ENCODE measurements at places on chromosomes 4 and X.

DNA sequence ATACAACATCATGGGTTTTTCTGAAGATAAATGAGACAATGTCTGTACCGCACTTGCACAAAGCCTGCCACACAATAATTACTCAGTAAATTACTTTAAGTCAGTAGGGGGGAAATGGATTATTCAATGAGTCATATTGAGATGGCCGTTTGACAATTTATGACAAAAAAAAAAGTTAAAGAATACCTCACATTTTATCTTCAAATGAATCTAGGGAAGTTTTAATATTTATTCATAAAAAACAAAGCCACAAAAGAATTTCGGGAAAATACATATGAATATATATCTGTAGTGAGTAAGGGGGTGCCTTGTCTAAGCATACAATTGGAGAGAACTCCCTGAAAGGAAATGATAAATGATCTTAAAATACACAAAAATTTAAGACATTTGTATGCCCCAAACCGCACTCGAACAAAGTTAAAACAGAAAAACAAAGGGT is 197.0 kb upstream of the SLC7A11 start:
- DNase-seq, result no peak

GRCh38 chrX:96685210-96686099 is 813 bp downstream of the DIAPH2 start:
- no peak for DNase-seq

DNA sequence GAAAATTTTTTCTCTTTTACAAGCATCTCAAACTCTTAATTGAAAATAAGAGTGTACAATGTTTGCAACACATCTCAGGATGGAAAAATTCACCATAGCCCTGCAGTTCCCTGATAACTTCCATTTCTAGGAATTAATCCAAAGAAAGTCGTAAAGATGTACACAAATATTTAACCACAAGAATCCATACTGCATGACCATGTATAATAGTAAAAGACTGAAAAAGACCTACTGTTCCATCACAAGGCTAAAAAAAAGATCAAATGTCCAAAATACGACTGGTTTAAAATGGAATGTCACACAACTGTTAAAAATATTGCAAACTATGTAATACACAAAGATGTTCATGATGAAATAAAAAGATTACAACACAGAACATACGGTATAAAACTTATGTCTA is 32.1 kb downstream of the HUWE1 start:
- no peak for DNase-seq

GRCh38 chr4:25449270-25449669 is 72.2 kb downstream of the ANAPC4 start:
- no peak for DNase-seq

GRCh38 chr4:88027611-88028608 is 20.5 kb downstream of the PKD2 start:
- peak; percentile 84 for DNase-seq

DNA sequence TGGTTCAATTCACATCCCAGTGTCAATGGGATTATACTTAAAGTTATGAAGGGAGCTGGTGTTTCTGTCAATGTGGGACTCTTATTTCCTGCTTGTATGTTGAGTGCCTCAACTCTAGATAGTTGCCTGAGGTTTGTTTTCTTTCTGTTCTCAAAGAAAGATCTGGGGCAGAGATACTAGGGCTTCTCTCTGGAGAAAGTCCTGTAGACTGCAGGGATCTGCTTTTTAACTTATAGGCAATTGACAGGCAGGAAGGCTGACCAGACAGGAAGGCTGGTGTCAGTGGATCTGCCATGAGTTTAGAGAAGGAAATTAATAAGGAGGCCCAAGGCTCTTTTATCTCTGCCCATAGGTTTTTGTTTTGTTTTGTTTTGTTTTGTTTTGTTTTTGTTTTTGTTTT is 64.0 kb upstream of the PRKX start:
- no peak for DNase-seq

- DNase-seq, result no peak
Measured at GRCh38 chr4:90580326-90580725, 453.1 kb downstream of the CCSER1 start.

DNA sequence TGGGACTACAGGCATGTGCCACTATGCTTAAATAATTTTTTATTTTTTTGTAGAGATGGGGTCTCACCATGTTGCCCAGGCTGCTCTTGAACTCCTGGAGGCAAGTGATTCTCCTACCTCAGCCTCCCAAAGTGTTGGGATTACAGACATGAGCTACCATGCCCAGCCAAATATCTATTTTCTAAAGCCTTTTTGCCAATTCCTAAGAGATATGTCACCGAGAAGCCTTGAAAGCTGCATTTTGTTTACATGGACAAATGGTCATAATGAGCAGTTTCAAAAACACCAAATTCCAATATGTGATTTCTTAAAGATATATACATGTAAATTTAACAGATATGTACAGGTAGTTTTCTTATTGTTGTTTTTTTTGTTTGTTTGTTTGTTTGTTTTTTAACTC is 33.0 kb upstream of the PGRMC2 start:
- DNase-seq, result no peak

DNA sequence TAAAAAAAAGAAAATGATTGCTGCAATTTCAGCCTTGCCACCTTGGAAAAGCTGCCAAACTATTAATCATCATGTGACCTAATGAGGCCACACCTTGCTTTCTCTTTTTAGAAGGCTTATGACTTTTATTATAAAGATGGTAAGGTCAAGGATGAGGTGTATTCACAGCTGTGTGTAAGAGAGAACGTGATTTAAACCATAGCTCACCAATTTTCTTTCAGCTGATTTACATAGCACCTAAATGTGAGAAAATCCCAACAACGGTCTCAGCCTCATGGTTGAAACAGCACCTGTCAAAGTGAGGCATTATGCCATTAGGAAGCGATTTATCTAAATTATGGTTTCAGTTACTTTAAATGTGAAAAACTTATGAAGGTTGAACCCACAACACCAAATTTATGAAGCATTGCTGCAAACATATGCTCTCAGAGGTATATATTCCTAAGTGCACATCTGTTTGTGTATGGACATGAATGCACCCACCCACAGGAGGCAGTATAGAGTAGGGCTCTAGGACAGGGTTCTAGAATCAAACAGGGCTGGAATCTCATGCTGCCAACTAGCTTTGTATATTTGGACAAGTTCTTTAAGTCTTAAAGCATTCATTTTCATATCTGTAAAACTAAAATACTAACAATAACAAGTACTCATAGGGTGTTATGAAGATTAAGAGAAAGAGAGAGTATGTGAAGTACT is 40.7 kb downstream of the ANXA3 start:
- no peak for DNase-seq

DNA sequence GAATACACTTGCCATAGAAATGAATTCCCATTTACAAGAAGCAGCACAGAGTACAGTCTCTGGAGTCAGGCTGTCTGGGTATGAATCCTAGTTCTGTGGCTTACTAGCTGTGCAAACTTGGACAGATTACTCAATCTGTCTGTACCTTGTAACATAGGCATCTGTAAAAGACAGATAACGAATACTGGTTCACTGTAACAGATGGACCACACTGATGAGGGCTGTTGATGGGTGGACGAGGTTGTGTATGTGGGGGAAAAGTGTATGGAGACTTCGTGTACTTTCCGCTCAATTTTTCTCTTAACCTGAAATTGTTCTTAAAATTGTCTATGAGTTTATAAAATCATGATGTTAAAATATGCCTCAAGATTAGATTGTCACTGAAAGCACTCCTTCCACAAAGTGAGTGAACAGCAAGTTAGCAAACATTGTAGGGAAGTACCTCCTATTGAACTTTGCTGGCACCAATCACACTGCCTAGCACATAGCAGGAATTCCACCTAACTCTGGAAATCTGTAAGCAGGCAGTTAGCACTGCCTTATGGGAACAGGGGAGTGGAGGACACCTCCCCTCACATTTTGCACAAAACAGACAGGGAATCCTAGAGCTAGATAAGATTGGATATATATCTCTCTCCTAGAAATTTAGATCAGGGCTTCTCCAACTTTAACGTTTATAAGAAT is 6.5 kb upstream of the EXOSC9 start:
- no peak for DNase-seq

GRCh38 chr4:16117164-16117563 is 33.3 kb upstream of the PROM1 start:
- DNase-seq, result no peak

GRCh38 chrX:49951524-49952193 is 29.3 kb downstream of the CLCN5 start:
- DNase-seq, result no peak

GRCh38 chrX:50818986-50819385 is 5.0 kb upstream of the SHROOM4 start:
- DNase-seq, result no peak

DNA sequence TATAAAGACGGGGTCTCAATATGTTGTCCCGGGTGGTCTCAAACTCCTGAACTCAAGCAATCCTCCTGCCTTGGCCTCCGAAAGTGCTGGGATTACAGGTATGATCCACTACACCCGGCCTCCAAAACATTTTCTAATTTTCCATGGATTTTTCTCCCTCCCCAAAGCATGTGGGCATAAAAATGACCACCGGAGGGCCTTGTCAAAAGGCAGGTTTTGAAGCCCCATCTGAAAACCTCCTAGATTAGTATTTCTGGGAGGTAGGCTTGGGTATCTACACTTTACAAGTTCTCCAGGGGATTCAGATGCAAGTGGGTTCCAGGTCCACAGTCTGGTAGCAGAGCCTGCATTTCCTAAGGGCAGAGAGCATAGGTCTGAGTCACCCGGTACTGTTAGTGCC is 1.4 kb upstream of the GPR173 start:
- no peak for DNase-seq

DNA sequence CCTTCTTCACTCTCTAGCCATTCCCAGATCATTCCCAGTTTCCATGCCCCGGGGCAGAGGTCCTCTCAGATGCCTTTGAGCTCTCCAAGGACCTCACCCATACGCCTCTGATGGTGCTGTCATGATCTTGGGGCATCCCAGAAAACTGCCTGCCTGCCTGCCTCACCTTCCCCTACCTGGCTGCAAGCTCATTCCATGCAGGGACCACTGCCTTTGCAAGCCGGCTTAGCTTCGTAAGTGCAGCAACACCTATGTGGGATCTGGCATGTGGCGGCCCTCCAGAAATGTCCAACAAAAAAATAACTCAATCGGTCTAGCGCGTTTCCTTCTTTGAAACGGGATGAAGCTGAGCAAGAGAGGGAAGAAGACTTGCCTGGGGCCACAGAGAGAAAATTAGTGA is 53.0 kb downstream of the C4orf50 start:
- DNase-seq, result no peak

DNA sequence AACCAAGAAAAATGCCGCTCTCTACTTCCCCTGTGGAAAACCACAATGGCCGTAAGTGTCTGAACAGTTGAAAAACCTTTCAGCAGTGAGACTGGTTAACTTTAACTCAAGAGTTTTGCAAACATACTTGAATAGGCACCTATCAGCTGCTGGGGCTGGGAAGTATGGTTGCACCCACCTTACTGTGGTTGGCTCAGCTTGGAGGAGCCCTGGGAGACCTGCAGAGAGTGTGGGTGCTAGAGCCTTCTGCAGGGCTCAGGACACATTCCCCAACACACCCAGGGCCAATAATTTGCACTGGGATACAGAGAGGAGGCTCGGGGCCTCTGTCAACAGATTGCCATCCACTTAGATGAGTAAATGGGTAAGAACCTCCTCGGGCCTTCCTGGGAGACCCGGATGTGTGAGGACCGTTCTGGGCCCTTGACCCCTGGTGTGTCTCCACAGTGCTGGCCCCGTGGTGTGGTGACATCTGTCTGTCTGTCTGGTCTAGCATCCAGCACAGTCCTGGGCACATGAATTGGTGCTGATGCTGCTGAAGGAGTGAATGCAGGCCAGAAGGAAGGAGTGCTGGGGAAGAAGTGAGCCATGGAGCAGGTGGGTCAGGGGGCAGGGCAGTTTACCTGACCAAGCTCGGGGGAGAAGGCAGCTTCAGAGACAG is 46.5 kb downstream of the MAGEA1 start:
- no peak for DNase-seq

DNA sequence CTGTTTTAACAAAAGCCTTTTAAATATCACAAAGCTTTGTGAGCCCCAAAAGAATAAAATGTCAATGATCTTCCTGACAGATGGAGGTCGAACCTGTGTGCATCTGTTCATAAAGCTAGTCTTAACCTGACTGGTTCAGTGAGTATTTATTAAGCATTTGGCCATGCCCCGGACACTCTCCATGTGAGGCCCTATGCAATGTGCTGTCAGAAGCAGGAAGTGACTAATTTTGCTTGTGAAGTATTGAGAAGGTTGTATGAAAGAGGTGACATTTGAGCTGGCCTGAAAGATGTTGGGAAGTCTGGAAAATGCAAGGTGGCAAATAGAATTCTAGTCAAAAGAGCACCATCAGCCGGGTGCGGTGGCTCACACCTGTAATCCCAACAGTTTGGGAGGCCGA is 171.4 kb downstream of the MSL3 start:
- no peak for DNase-seq

DNA sequence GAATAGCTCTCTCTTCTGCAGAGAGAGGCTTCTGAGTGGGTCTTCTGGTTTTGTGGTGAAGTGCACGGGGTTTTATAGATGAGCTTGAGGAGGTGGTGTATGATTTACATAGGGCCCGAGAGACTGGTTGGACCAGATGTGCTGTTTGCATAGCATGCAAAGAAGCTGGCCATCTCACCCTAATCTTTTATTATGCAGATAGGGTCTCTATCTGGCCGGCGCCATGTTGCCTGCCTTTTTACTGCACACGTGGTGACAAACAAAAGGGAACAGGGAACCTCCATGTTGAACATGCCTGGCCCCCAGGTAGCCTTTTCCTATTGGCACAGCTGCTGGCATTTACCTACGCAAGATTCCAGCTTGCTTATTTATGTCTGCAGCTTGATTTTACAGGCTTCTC is 473.3 kb upstream of the FAM47C start:
- DNase-seq, result no peak

DNA sequence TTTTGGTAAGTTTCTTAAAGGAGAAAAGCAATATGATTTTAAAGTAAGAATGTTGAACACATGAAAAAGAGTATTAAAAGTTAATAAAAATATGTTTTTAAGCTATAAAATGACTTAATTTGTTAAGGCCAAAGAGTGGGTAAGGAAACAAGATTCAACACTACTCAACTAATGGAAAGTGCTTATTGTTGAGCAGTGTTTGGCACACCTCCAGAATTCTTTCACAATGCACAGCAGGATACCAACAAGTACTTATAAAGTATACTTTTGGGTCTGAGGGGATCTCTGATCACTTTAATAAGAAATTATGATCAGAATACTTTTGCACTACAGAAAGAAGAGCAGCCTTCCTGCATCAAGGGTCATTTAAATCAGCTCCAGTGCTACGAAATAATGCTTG is 5.9 kb downstream of the LAMP2 start:
- no peak for DNase-seq

DNA sequence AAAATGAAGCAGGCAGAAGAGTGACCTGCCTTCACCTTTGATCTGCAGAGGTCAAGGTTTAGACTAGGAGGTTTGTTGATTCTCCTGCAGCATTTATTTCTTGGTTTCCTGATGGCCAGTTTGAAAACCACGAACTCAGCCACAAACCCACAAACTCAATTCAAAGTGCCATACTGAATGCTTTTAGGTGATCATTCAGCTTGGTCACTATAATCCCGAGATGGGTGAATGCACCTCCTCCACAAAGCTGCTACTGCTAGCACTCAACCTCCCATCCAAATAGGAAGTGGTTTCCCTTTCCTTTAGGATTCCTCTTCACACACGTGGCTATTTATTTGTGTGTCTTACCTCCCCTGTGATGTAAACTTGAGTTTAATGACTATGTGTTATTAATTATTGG is 225.2 kb downstream of the MID1 start:
- no peak for DNase-seq

Measured in non-pigmented ciliary epithelial cell (primary cell).